ENCODE measurements at places on chromosomes 7 and 10.

GRCh38 chr10:102435529-102436233 is 3.3 kb upstream of the CUEDC2 start:
- no peak for DNase-seq

DNA sequence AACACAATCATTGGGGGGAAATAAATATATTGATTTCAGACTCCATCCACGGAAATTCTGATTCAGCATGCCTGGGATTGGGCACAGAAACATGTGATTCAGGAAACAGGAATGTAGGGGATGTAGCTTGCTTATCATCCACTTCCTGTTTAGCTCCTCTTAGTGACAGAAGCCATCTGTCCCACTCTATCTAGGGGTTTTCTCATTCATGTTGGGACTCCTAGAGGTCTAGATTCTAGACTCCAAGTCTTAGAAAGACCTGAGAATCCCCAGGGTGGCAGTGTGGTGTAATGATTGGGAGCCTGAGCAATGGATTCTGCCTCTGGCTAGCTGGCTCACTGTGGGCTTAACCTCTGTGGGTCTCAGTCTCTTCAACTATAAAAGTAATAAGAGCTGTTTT is 67.9 kb downstream of the CDK1 start:
- no peak for DNase-seq

DNA sequence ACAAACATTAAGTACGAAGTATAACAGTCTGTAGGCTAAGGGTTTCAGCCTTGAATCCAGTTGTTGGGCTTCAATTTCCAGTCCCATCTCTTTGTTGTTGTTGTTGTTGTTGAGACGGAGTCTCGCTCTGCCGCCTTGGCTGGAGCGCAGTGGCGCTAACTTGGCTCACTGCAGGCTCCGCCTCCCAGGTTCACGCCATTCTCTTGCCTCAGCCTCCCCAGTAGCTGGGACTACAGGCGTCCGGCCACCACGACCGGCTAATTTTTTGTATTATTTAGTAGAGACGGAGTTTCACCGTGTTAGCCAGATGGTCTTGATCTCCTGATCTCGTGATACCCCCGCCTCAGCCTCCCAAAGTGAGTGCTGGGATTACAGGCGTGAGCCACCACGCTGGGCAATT is 464.9 kb downstream of the ANKRD7 start:
- DNase-seq = no peak

GRCh38 chr10:103677486-103678177 is 177.7 kb downstream of the SH3PXD2A start:
- DNase-seq = no peak

DNA sequence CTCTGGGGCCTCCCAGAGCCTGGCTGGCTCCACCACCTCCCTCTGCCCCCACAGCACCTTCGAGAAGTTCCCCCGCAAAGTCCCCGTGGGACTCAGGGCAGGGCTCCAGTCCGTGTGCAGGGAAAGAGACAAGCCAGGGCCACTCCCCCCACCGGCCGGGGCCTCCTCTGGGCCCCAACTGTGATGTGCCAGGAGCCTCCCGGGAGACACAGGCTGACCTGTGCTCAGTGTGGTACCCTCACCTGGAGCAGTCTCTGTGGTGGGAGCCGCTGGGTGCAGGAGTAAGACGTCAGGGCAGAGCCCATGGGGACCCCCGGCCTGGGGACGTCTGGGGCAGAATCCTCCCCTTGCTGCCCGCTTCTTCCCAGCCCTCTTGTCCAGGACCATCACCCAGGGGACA is 1.5 kb upstream of the ADGRA1 start:
- DNase-seq = no peak

GRCh38 chr7:7324698-7325097 is 142.4 kb downstream of the C1GALT1 start:
- DNase-seq = no peak

DNA sequence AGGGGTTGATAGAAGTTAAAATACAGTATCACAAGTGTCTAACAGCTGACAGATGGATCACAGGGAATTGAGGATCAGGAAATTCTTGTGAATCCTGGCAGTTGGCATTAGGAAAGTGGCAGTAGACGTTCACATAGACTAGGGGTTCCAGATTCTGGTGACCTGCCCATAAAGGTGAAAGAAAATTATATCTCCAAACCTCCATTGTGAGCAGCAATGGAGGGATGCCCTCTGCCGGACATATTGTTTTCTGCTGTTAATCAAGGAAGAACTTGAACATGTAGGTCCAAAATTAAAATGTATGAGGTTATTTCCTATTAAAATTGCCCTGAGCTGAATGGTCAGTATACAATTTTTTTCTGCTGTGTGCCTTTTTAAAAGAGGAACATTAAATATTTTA is 5.1 kb downstream of the NME8 start:
- no peak for DNase-seq

GRCh38 chr7:115267503-115267902 is 345.6 kb downstream of the MDFIC start:
- no peak for DNase-seq

DNA sequence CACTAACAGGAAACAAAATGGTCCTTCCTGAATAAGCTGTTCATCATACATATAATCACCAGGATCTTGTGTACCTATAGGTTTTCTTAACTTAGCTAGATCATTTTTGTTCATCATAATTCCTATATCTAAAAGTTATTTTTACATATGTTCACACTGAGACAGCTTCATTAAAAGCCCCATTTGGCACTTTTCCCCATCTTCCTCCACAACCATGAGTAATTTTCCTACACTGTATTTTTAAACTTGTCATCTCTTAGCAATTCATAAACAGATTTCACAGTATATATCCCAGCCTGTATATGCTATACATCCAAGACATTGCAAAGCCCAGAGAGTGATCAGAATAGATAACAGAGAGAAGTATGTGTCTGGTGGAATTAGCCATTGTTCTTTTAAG is 28.3 kb downstream of the ZNF365 start:
- DNase-seq = no peak

DNA sequence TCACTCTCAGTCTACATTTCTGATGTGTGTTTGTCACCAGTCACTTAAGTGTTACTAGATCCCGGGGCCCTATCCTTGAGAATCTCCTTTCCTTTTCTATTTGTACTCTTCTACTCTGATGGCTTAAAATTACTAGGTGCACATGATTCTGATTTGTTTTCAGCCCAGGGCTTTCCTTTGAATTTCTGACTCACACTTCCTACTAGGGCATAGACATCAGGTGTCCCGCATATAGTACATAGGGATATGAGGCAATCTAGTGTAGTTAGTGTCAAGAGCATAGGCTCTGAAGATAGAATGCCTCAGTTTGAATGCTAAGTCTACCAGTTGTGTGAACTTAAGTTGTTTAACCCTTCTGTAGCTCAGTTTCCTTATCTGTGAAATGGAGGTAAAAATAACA is 49.4 kb upstream of the LRRN3 start:
- no peak for DNase-seq

DNA sequence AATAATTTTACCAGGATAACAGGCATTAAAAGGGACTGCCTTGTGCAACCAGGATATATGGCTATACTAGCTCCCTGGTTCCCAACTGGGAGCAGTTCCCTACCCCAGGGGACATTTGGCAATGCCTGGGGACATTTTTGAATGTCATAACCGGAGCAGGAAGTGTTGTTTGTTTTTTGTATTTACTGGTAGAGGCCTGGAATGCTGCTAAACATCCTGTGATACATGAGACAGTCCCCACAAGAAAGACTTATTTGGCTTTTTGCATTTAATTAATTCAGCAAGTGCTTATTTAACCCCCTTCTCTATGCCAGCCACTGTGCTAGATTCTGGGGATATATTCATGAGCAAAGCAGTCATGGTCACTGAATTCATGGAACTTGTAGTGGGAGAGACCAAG is 181.2 kb downstream of the BBS9 start:
- no peak for DNase-seq

DNA sequence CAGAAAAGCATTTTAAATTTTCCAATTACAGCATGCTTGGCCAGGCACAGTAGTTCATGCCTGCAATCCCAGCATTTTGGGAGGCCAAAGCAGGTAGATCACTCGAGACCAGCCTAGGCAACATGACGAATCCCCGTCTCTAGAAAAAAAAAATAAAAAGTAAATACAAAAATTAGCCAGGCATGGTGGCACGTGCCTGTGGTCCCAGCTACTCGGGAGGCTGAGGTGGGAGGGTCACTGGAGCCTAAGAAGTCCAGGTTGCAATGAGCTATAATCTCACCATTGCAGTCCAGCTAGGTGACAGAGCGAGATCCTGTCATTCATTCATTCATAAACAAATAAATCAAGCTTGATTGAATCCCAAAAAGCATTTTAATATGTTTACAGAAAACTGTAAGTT is 234.9 kb downstream of the PARD3 start:
- no peak for DNase-seq

GRCh38 chr7:6218329-6218728 is 54.1 kb downstream of the CYTH3 start:
- no peak for DNase-seq

DNA sequence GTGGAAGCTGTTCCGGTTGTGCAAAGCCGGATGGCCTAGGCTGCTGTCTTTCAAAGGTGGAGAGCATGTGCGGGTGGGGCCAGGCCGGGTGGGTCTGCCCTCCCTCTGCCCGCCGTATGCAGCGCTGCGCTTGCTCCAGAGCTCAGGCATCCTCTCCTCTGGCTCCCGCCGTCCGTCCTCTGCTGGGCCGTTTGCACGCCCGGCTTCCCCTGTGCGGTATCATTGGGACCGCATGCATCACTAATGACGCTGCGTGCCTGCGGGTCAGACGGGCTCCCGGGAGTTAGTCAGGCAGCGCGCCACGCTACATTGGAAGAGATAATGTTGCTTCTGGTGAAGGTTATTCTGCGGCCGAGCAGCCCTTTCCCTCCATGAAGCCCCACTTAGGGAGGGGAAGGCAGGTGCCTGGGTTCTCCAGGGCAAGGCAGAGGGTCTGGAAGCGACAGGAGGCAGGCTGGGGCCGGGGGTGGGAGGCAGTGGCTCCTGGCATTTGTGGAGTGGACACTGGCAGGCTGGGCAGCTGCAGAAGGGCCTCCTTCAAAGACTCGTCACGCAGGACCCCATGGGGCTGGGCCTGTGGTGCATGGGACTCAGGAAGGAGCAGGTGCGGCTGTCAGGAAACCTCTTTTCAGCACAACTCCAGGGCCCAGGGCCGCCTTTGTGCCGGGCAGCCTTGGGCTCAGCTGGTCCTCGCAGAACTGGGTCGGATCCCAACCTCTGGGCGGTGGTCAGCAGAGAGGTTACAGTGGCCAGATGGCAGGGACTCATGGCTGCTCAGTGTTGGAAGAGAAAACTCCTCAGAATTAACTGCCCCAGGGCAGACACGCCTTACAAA is 318.5 kb downstream of the WDR37 start:
- no peak for DNase-seq

- DNase-seq = no peak
Observed at GRCh38 chr7:125046767-125047166, 117.1 kb upstream of the POT1 start.

GRCh38 chr7:120272261-120272660 is 714 bp upstream of the KCND2 start:
- peak; percentile 27 for DNase-seq

DNA sequence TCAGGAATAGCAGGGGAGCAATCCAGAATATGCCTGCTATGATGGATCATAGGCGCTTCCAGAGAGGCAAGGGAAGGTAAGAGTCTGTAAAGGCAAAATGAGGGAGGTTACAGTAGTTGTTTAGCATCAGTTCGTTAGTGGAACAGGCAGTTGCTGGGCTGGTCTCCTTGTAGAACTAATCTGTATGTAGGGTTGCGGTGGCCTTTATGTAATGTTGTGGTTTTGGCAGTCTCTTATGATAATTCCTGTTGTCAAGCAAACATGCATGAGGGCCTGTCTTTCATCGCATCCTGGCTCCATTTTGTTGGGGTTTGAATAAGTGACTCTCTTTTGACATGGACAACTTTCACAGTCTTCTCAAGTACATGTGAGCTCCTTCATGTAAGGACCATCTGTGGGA is 427.8 kb upstream of the LRGUK start:
- DNase-seq = no peak

GRCh38 chr10:99341860-99342490 is 12.8 kb downstream of the CNNM1 start:
- DNase-seq = no peak

GRCh38 chr7:108027239-108027638 is 24.3 kb upstream of the LAMB1 start:
- no peak for DNase-seq

DNA sequence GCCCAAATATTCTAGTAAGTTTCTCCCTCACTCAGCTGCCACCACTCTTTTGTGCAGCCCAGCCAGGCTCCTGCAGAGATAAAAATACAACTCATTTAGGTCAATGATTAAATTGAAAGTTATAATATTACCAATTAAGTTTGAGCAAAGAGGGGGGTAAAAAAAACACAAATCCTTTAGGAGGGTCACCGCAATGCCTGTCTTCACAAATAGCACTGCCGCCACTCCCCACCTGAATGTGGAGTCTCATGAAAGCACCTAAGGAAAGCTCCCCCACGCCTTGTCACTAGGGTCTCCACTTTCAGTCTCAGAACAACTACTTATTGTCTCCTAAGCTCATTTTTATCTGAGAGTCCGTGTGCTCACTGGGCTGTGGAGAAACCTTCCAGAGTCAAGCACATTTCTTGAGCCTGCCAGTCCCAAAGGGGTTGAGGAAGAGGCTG is 148.7 kb downstream of the FGFR2 start:
- DNase-seq = peak; percentile 5

DNA sequence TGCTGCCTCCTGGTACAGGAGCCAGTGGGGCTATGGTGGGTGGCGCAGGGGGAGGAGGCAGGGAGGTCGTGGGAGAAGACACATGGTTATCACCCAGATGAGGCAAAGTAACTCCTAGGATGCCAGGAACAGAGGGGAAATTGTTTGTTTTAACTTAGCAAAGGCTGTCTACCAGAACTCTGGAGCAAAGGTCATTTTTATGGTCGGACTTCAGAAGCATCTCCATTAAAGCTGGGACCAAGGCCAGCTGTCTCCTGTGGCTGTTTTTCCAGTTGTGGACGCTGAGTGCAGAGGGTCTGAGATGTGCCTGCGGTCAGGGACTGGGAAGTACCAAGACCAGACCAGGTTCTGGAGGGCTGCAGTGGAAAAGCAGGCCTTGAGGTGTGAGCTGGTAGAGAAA is 525.9 kb upstream of the FOXK1 start:
- no peak for DNase-seq

DNA sequence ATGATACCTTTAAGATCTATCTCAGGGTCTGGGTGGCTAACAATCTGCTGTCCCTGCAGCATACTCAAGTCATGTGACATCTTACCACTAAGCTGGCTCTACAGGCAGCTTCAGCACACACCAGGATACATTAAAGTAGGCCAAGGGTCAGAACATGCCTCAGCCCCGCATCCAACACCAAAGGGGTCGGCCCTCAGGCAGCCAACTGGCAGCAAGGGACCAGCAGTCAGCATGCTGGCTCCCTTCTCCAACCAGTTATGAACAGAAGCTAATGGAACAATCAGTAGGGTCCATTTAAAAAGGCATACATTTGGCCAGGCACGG is 37.1 kb downstream of the FAM53B start:
- no peak for DNase-seq

- no peak for DNase-seq
Observed at GRCh38 chr7:129147731-129148130, 3.2 kb downstream of the TSPAN33 start.

GRCh38 chr10:72557362-72557761 is 68.5 kb downstream of the MICU1 start:
- DNase-seq = no peak

DNA sequence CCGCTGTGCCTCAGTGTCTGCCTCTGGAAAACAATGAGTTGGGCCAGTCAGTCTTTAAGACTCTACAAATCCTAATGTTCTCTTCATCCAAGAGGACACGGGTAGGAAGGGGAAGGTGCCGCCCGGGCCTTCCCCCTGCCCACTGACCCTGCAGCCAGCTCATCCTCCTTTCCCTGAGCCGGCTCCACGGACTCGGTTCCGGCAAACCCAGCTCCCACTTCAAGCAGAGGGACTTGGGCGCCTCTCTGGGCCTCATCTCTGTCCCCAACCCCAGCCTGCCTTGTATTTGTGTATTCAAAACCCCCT is 95.6 kb downstream of the C10orf105 start:
- DNase-seq = no peak
